ENCODE measurements at places on chromosomes 2 and 18. TPM values are rescaled to one million over a fixed set of nuclear protein-coding genes. Genes with fewer than 3 reads are reported as not detected.

Gene SEMA4F
- total RNA-seq: 5.4 TPM

DNA sequence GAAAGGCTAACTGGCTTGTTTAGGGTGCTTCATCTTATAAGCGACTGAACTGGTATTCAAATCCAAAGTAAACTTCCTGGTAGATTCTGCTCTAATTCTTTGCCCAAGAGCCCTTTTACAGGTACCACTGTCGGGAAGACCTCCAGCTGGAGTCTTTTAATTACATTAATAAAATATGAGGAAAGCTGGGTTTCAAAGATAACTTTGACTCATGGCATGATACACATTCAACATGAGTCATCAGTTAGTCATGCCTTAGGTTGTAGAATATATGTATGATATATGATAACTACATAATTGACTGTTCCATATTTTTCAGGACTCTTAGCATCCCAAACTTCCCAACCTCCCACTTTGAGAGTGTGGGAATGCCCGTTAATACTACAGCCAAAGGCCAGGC lies 32.3 kb downstream of the ZCCHC2 start:
- DNase-seq: no peak

Gene CYP1B1
- 11.4 TPM for total RNA-seq

DNA sequence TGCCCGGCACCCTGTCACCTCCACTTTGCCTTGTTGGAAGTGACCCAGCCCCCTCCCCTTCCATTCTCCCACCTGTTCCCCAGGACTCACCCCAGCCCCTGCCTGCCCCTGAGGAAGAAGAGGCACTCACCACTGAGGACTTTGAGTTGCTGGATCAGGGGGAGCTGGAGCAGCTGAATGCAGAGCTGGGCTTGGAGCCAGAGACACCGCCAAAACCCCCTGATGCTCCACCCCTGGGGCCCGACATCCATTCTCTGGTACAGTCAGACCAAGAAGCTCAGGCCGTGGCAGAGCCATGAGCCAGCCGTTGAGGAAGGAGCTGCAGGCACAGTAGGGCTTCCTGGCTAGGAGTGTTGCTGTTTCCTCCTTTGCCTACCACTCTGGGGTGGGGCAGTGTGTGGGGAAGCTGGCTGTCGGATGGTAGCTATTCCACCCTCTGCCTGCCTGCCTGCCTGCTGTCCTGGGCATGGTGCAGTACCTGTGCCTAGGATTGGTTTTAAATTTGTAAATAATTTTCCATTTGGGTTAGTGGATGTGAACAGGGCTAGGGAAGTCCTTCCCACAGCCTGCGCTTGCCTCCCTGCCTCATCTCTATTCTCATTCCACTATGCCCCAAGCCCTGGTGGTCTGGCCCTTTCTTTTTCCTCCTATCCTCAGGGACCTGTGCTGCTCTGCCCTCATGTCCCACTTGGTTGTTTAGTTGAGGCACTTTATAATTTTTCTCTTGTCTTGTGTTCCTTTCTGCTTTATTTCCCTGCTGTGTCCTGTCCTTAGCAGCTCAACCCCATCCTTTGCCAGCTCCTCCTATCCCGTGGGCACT lies 4.5 kb downstream of the RETREG2 start:
- DNase-seq: no peak

Gene CAPN14
- 0.14 TPM for total RNA-seq

Gene TRIM43
- total RNA-seq: not detected

Gene RALB
- 17.5 TPM for total RNA-seq

Gene IL18R1
- 19.3 TPM for total RNA-seq

Gene DSG1
- total RNA-seq: not detected

DNA sequence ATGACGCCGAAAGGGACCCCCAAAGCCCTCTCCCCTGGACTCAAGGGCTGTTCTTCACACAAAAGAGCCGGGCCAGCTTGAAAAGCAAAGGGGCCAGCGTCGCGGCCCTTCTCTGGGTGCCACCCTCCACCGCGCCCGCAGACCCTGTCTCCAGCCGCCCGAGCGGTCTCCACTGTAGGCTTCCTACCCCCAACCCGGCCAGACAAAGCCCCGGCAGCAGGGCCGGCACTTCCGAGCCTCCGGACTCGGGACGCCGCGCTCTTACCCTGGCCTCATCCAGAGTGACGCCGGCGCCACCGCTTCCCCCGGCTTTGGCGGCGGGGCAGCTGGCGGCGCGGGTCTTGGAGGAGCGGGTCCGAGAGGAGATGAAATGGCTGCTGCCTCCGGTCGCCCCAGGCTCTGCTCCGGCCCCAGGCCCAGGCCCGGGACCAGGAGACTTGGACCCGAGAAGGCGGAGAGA lies 603 bp downstream of the ATAD2B start:
- DNase-seq: no peak

DNA sequence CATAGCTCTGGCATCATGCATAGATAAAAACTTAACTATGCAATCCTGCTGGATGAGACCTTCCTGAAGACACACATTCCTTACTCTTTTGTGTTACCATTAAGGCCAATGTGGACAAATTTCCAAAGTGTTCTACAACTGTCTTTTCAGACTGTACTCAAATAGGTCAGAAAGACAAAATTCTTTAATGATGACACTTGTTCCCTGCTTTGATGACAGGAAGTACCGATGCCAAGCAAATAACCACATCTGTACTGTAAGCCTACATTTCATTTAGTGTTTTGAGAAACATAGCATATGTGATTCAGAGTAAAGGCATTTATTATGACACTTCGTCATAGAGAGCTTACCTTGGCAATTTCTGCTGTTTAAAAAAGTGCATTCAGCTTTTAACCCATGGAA lies 55.0 kb downstream of the PMAIP1 start:
- DNase-seq: no peak

DNA sequence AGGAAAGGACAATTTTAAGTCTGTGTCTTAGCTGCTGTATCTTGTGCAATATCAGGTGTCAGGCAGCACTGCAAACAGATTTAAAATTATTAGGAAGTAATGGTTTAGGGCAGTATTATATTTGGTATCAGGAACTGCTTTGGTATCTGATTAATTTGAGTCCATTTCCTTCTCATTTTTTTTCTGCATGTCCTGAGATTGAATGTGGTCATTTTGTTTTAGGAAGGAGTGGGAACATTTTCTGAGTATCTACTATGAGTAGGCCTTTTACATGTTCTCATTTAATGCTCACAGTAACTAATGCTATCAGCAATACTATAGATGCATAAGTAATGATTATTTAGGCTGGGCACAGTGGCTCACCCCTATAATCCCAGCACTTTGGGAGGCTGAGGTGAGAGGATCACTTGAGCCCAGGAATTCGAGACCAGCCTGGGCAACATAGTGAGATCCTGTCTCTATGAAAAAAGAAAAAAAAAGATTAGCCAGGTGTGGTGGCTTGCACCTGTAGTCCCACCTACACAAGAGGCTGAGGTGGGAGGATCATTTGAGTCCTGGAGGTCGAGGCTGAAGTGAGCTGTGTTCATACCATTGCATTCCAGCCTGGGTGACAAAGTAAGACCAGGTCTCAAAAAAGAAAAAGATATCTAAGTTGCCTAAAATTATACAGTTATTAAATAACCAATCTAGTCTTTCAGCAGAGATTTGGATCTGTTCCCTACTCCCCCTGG lies 4.7 kb downstream of the FMNL2 start:
- no peak for DNase-seq

Gene COL4A4
- total RNA-seq: 0.14 TPM

DNA sequence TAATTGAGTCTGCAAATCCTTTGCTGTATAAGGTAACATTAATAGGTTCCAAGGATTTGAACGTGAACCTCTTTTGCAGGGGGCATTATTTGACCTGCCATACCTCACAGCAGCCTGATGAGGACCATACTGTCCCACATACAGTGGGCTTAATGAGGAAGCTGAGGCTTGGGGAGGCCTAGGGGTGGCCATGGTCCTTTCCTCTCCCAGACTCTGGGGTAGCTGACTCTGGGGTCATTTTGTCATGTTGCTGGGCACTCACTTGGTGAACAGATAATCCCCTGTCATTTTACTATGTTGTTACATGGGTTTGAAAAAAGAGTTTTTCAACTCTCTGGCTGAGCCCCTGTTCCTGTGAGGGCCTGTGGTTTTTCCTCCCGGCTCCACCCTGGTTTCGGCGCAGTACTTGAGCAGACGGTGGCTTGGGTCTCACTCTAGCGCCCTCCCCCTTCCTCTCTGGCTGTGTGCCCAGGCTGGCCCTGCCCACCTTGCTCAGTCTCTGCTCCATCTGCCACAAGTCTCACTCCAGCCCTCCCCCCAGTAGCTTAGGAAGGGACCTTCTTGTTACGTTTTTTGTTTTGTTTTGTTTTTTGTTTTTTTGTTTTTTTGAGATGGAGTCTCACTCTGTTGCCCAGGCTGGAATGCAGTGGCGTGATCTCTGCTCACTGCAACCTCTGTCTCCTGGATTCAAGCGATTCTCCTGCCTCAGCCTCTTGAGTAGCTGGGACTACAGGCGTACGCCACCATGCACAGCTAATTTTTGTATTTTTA lies 21.0 kb downstream of the INPP4A start:
- DNase-seq: peak; percentile 61

Gene VAMP5
- 7.3 TPM for total RNA-seq

DNA sequence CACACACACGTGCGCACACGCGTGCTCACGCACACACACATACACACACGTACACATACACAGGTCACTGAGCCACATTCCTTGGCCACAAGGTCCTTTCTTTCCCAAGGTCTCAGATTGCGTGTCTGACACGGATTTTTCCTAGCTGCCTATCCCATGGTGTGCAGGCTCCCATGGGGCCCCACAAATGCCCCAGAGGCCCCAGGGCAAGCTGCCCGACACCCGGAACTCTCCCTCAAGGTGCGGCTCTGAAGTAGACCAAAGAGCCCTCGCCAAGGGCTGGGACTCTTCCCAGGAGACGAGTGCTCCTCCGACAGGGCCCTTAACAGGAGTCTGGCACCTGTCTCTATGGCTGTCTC lies 46.7 kb downstream of the SDC1 start:
- no peak for DNase-seq

DNA sequence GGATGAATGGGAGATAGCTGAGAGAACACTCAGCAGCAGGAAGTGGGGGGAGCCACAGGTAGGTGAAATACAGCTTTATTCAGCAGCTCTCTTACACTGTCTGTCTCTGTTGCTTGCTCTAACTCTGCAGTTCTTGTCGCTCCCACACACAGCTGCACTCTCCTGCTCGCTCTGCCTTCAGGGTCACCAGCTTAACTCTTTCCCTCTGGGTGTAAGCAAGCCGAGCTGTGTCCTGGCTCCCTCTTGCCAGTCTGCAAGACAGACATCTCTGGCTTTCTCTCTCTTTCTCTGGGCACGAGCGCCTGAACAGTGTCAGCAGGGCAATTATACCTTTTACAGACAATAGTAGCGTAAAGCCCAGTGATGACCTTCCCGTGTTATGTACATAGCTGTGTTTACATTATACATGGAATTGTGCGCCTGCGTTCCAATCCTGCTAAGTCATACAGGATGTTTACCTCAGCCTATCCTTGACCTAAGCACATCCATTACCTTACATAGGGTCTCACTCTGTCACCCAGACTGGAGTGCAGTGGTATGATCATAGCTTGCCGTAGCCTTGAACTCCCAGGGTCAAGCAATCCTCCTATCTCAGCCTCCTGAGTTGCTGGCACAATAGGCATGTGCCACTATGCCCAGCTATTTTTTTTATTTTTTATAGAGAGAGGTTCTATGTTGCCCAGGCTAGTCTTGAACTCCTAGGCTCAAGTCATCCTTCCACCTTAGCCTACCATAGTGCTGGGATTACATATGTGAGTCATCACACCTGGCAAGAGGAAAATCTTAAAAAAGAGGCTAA lies 57.8 kb upstream of the CHN1 start:
- DNase-seq: no peak

DNA sequence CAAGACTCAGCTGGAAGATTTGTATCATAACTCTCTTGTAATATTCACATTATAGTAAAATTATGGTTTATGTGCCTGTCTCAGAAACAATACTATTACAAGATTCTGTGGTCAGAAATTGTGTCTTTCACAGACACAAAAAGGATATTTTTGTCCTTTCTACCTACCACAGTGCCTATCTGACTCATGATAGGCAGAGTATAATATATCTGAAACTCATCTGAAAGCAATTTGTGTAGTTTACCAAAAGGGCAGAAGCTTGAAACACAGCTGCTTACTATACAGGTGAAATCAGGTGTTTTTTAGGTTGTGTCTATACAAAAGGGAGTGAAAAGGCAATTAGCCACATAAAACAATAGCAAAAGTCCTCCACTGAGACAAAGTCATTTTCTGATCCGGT lies 10.9 kb downstream of the TMEM200C start:
- no peak for DNase-seq

Gene CPS1
- total RNA-seq: 0.73 TPM

GRCh38 chr2:45184606-45185005 lies 175.4 kb upstream of the SIX2 start:
- no peak for DNase-seq

Gene HRH4
- total RNA-seq: not detected

Gene FHOD3
- 0.13 TPM for total RNA-seq

- DNase-seq: peak; percentile 92
Measured at GRCh38 chr2:148644883-148645538, 460 bp downstream of the EPC2 start.

GRCh38 chr18:78292618-78293380 lies 686.8 kb upstream of the SALL3 start:
- DNase-seq: no peak

DNA sequence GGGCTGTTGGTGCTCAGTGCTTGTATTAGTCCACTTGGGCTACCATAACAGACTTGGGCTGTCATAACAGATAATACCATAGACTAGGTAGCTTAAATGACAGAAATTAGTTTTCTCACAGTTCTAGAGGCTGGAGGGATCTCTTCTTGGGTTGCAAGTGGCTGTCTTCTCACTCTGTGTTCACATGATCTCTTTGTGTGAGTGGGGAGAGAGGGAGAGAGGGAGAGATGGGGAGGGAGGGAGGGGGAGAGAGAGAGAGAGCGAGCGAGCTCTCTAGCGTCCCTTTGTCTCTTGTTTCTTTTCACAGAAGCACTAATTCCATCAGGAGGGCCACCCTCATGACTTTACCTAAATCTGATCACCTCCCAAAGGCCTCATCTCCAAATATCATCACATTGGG lies 4.5 kb upstream of the XRCC5 start:
- DNase-seq: no peak

DNA sequence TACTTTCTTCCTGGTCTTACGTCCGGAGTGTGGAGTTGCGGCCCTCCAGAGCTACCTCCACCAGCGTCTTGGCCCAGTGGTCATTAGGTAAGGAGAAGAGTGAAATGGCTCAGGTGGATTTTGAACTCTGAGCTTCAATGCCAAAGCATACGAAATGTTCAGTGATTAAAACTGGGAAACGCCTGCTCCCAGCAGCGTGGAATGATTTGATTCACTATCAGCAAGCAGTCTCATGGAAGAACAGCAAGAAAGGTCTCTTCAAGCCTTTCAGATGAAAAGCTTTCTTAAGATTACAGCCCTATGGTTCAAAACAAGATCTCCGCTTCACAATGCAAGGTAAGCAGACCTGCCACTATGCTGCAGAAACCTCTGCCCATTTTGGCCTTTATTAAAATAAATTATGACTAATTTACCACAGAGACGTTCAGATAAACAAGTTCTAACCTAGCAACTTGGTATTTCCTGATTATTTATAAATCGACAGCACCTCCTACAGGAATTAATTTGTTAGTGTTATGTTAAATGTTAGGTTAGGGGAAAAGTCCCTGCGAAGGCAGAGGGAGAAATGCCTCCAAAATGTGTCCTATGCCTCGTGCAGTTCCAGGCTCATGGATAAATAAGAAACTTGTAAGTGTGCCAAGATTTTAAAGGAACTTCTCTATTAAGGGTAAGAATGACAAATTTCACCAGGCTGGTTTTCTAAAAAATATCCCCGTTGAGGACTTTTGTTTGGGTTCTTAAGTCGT lies 10.1 kb downstream of the SP9 start:
- DNase-seq: no peak

Gene NETO1
- not detected for total RNA-seq

GRCh38 chr2:124610866-124611265 lies 585.8 kb downstream of the CNTNAP5 start:
- DNase-seq: no peak

Measured in activated T-cell treated with anti-CD3 and anti-CD28 coated beads, Interleukin-2, amount 50 U/mL, for 4 hours (primary cell).